Stimulated activated CD4-positive, alpha-beta T cell treated with anti-CD3 and anti-CD28 coated beads, Interleukin-1b, Interleukin-23, amount 100 ng/mL, for 1 hour (primary cell): ENCODE measurements at places on chromosomes 4 and X.

DNA sequence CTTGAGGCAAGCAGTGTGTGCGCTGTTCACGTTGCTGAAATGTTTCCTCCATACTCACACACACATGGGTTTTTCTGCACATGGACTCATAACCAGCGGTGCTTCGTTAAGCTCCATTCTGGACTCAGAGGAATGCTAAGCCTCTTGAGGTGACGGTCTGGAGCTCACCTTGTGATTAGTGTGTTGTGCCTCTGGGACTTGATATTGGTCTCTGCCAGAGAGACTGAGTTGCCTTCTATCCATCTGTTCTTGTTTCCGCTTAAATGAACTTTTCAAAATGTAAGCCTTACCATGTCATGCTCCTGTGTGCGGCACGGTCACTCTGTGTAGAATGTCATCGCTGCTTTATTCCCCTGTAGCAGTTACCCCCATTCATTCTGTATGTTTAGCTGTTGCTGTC lies 42.5 kb downstream of the ADD1 start:
- no peak for DNase-seq

GRCh38 chrX:86051741-86052140 lies 4.4 kb upstream of the CHM start:
- DNase-seq = no peak

DNA sequence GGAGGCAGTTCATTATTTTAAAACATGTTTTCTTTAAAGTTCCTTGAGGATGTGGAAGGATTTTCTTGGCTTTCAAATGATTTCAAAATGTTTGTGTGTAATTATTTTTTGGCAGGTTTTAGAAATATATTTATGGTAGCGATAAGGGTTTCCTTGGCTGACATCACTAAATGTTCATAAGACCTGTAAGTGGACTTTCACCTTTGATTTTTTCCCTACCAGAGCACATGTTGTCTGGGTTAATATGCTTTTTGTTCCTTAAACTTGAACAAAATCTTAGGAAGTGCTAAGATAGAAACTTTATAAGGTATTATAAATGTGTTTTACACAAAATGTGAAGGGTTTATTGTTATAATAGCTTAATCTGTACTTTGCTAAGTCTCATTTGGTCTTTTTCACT lies 315.6 kb downstream of the PCDH7 start:
- no peak for DNase-seq

GRCh38 chr4:57102050-57102624 lies 8.0 kb downstream of the IGFBP7 start:
- no peak for DNase-seq

DNA sequence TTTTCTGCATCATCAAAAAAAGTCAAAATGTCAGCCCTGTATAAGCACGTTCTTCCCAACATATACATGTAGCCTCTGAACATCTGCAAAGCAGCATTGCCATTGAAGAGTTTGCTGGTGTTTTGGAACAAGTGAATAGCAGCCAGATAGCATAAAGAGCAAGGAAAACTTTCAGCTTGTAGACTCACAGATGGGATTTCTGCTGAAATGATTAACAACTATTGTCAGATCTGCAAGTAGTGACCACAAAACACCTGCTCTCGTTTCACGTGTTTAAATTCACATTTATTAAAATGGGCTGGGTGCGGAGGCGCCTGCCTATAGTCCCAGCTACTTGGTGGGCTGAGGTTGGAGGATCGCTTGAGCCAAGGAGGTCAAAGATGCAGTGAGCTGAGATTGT lies 123.7 kb downstream of the SPRY1 start:
- DNase-seq = no peak

DNA sequence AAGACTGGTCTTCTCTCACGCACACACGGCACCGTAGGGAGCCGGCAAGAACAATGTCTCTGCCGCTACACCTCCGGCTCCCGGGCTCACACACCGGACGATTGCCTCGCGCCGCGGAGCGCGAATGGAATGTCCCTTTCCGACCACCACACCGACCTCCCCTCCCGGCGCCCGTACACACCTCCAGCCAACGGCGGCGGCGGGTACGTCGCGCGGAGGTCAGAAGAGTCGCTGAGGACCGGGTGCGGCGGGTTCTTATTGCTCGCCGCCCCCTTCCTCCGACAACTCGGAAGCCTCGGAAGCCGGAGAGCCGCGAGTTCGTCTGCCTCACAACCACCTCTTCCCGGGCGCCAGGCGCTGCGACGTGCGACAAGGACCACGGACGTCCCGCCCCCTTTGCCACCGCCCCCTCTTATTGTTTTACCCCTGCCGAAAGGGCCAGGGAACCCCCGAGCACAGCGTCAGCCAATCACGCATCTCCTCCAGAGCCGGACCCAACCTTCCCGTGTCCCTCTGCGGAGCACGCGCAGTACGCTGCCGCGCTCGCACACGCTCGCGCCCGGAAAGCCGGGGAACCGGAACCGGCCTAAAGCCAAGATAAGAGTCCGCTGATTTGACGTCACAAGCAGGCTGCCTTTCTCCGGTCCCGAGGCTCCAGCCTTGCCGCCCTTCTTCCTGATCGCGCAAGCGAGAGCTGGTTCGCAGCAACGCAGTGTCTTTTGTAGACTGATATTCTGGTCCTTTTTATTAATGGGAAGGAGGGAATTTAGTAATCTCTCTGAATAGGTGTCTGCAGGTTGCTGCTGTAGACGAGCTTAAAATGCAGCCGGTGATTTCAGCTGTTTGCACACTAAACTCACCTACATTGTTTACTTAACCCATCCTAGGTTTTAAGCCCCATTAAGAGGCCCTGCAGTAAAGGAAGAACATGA lies at the start of gene G3BP2:
Gene G3BP2, minus strand, starts transcription at position 385 of the 932 bp plus-strand sequence. CDS start 11,386 bp downstream, outside the sequence.
- peak; percentile 96 for DNase-seq

DNA sequence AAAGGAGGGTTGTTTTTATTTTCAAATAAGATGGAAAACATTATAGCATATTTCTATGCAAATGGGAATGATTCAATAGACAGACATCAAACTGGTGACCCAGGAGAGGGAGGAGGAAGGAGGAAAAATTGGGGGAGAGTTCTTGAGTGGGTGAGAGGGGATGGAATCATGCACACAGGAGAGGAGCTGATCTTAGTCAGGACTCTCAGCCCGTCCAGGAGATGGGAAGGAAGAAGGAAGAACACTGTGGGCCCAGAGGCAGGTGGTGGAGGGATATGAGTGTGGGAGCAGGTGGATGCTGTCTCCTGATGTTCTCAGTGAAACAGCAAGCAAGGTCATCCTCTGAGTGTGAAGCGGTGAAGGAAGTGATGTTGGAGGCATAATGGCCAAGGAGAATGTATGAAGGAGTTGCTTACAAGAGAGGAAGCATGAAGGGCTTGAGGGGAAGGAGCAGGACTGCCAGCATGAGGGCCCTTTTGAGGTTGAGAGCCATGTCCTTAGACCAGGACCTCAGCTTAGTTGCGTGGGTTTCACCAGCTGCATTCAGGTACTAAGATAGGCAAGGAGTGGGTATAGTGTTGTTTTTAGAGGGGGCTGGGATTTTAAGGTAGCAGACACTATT lies 161.7 kb upstream of the NAP1L5 start:
- no peak for DNase-seq

DNA sequence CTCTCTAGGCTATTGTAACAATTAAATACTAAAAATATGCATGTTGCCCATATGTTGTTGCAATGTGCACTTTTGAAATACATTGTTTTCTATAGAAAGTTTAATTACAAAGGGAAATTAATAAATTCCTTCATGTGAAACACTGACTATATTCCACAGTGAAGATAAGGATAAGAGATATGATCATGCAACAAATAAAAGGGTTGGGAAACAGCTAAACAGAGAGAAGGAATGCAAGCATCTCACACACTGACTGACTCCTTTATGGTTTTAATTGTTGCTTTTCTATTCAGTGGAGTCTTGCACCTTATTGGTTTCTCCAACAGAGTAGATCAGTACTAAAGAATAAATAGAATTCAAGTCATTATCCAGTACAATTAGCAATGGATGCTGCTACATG lies 37.8 kb downstream of the ELOVL6 start:
- no peak for DNase-seq

- no peak for DNase-seq
Measured at GRCh38 chr4:82138374-82138773, 235.4 kb downstream of the HNRNPD start.

DNA sequence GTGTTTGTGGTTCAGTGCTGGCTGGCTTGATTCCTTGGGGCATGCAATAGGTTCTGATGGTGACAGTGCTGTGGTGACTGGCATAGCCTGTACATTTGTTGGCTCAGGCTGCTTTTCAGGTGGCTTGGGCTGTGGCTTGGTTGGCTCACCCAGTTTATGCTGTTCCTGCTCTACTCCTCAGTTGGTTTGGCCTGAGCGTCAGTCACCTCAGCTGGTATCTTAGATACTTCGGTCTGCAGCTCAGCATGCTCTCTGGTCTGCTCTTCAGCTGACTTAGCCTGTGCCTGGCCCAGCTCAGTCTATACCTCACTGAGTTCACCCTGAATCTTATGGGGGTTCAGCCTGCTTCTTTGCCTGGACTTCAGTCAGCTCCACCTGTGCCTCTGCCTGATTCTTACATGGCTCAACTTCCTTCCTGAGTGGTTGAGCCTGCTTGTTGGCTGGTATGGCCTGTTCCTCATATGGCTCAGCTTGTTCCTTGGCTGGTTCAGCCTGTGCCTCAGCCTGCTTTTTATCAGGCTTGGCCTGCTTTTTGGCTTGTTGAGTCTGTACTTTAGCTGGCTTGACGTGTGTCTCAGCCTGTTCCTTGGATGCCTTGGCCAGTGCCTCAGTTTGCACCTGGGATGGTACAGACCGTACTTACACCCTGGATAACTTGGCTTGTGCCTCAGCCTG lies 170.6 kb downstream of the MSN start:
- DNase-seq = no peak

DNA sequence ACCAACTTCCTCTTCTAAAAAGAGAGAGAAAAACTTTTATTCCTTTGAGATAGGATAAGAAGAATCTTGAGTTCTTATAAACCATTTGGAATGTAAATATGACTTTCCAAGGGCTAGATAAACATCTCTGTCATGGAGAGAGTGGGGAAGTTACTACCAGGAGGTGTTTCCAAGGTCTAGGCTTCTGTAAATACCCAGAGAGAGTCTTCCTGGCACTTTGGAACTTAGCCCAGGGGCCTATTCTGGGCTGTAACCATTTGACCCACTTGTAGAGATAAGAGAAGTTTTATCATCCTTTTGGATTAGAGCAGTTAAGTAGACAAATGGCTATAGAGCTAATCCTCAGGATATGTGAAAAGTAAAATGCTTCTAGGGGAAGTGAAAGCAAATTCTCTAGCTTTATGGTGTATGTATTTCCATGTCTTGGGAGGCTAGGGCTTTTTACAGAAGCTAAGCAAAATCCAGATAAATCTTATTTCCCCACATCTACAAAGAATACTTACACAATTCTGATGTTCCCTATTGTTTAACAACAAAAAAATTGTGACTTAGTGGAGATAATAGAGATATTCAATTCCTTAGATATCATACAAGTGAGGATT lies 51.1 kb downstream of the MCUB start:
- DNase-seq = no peak

- no peak for DNase-seq
Measured at GRCh38 chr4:173522160-173522950, 7.7 kb downstream of the HAND2 start.

DNA sequence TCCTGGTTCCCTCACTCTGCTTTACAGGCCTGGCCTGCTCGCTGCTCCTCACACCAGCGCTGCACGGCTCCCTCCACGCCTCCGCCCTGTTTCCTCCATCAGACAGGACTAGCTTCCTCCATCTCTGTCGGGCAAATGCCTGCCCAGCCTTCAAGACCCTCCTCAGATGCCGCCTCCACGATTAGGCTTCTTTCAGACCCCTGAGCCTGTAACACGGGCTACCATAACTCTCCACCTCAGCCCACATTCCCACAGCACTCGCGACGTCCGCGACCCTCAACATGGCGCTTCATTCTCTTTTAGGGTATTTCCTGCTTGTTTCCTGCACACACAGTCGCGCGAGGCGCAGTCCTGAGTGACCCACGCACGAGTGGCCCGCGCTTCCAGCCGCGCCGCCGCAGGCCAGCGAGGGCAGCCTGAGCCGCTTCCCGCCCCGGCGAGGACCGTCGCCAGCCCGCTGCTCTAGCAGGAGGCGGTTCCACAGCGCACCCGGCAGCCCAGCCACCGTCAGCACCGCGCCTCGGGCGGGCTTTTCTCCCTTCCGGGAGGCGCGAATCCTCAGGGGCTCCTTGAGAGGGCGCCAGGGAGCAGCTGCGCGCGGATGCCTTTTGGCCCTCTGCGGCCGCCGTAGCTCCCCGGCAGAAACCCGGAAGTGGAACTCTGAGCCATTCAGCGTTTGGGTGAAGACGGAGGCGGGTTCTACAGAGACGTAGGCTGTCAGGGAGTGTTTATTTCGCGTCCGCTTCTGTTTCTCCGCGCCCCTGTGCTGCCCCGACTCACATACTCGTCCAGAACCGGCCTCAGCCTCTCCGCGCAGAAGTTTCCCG lies at the start of gene FRG1:
Gene FRG1, plus strand, starts transcription at position 695 of the 827 bp plus-strand sequence. CDS start 138 bp downstream, outside the sequence.
- peak; percentile 94 for DNase-seq

GRCh38 chrX:120459309-120459708 lies 9.8 kb downstream of the LAMP2 start:
- DNase-seq = no peak

- DNase-seq = no peak
Measured at GRCh38 chrX:21427086-21427485, 52.9 kb downstream of the CNKSR2 start.

- no peak for DNase-seq
Measured at GRCh38 chrX:106917830-106918500, 2.2 kb upstream of the CLDN2 start.

DNA sequence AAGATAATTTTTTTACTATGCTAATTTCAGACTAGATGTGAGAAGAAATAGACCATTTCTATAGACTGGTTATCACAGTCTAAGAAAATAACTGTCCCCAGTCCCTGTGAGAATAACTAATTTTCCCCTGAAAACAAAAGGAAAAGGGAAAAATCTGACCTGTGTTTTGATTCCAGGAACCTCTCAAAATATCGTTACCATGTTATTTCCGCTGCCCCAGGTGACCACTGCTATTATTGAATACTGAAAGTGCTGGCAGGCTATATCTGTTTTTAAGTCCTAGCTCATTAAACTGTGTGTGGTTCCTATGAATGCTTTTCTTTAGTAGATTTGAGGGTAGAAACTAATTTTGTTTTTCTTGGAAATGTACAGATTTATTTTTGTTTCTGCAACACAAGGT lies 83.6 kb downstream of the GAB1 start:
- no peak for DNase-seq

GRCh38 chr4:157005193-157005592 lies 33.6 kb upstream of the PDGFC start:
- no peak for DNase-seq

DNA sequence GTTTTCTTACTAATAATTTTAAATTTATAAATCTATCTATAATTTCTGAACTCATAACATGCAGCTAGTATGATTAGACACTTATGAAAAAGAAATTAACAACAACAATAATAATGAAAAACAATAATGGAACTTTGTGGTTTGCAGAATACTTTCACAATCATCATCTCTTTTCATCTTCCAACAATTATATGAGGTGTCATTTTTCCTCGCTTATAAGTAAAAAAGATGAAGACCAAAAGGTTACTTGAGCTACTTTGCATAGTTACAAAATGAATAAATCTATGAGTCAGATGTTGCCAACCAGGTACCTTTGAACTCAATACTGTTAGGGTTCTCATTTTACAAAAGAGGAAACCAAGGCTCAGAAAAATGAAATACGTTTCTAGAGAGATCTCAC lies 98.5 kb upstream of the ELOVL6 start:
- no peak for DNase-seq

- no peak for DNase-seq
Measured at GRCh38 chr4:170202721-170203120, 113.0 kb upstream of the AADAT start.

- no peak for DNase-seq
Measured at GRCh38 chrX:112734290-112734689, 54.6 kb upstream of the LHFPL1 start.

- DNase-seq = no peak
Measured at GRCh38 chr4:177191586-177191985, 118.1 kb upstream of the NEIL3 start.
